ENCODE measurements at places on chromosomes 13 and 19.
A peak's percentile ranks its signal among the peaks of the same experiment; 100 is the strongest.

GRCh38 chr19:40811478-40812341 is 12.7 kb downstream of the EGLN2 start:
- peak; percentile 69 for DNase-seq

DNA sequence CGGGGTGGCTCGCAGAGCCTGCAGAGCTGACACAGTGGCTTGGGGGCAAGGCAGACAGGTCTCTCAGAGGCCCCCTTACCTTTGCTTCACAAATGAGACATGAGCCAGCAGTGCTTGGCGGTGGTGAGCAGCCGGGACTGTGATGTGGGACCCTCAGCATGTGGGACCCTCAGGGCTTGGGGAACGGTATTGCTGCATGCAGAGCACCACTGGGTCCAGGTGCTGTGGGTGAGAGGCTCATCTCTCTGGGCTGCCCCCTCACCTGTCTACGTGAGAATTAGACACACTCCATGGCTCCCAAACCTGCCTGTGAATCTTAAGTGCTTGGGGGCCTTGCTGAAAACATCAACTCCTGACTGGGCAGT is 106.6 kb downstream of the COL4A2 start:
- DNase-seq = no peak

DNA sequence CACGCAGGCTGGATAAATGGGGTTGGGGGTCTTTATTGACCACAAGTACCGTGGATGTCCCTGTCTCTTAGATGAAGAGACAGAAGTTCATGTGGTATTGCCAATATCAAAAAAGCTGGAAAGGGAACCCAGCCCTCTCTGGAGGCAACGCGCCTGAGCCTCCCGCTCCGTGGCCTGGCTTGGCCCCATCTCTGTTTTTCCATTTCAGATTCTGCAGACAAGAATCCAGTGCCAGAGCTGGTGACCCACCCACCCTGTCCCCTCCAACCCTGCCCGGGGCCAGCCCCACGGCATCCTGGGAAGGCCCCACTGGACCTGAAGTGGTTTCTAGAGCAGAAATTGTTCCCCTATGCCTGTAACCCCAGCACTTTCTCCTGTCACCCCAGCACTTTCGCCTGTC is 57.7 kb downstream of the PTPRS start:
- no peak for DNase-seq

DNA sequence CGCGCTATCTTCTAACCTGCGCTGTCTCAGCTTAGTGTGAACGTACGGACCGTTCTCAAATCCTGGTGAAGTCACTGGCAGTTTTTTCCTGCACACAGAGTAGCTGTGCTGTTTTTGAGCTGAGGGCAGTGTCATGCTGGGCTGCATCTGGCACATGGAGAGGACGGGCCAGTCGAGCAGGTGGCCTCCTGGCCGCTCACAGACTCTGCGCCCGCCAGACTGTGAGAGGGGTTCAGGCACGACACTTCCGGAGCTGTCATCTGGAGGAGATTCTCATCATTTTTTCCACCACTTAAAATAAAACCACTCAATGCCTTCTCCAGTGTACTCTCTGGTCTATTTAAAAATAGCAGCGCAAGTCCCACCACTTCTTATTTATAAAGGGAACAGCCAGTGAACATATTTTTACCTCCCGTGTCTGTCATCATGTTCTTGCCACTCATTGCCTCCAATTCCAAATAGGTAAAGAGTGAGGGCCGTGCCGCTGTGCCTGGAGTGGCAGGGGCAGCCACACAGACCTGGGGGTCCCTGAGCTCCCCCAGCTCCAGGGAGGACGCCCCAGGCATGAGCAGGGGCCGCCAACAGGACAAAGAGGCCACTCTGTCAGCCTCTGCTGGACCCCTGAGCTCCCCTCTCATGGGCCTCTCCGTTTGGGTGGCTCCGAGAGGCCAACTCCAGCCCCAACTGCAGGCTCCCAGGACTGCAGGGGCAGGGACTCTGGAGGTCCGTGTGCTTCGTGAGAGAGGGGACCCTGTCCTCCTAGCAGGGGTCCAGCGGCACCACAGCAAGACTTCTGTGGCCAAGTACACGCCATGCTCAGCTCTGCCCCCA is 36.9 kb upstream of the GRTP1 start:
- no peak for DNase-seq

DNA sequence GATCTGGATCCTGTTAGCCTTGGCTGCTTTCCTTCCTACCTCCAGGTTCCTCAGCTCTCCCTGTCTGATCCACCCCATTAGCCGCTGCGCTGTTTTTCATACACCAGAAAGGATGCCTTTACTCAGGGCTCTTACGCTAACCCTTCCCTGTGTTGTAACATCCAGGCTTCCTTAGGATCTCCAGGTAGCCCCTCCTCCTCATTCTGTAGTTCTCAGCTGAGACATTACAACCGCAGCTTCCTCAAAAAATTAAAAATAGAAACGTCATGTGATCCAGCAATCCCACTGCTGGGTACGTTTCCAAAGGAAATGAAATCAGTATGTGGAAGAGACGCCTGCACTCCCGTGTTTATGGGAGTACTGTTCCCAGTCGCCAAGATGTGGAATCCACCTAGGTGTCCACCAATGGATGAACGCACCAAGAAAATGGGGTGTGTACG is 18.4 kb upstream of the MYADM start:
- DNase-seq = no peak

DNA sequence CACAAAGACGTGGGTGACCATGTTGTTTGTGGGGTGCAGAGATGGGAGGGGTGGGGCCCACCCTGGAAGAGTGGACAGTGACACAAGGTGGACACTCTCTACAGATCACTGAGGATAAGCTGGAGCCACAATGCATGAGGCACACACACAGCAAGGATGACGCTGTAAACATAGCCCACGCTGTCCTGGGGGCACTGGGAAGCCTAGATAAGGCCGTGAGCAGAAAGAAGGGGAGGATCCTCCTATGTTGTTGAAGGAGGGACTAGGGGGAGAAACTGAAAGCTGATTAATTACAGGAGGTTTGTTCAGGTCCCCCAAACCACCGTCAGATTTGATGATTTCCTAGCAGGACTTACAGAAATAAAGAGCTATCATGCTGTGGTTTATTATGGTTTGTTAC is 5.6 kb downstream of the KLK2 start:
- DNase-seq = no peak

GRCh38 chr19:10566408-10566657 is 523 bp upstream of the KRI1 start:
- DNase-seq = no peak

- no peak for DNase-seq
Measured at GRCh38 chr19:41787055-41787454, 9.3 kb upstream of the CEACAM3 start.

DNA sequence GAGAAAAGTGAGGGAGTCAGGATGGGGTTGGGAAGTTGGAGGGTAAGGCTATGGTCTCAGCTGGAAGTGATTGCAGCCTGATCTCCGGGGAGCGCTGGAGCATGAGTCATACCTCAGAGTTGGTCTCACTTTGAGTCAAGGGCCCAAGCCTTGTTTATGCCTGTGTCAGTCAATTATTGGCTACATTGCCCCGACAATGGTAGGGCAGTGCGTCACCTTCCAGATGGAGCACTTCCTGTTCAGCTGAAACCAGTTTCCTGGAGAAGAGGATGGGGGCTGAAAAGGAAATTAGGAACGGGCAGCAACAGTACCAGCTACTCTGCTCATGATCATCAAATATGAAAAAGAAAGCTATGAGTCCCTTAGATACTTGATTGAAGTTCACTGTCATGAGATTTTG is 60.4 kb downstream of the ADGRE1 start:
- DNase-seq = no peak

GRCh38 chr13:24110011-24110410 is 50.5 kb upstream of the SPATA13 start:
- DNase-seq = no peak

DNA sequence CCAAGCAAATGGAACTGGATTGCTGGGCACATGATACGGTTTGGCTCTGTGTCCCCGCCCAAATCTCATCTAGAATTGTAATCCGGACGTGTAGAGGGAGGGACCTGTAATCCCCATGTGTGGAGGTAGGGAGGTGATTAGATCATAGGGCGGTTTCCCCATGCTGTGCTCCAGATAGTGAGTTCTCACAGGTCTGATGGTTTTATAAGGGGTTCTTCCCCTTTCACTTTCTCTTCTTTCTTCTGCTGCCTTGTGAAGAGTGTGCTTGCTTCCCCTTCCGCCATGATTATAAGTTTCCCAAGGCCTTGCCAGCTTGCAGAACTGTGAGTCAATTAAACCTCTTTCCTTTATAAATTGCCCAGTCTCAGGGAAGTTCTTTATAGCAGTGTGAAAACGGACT is 32.6 kb upstream of the MTIF3 start:
- peak; percentile 90 for DNase-seq

DNA sequence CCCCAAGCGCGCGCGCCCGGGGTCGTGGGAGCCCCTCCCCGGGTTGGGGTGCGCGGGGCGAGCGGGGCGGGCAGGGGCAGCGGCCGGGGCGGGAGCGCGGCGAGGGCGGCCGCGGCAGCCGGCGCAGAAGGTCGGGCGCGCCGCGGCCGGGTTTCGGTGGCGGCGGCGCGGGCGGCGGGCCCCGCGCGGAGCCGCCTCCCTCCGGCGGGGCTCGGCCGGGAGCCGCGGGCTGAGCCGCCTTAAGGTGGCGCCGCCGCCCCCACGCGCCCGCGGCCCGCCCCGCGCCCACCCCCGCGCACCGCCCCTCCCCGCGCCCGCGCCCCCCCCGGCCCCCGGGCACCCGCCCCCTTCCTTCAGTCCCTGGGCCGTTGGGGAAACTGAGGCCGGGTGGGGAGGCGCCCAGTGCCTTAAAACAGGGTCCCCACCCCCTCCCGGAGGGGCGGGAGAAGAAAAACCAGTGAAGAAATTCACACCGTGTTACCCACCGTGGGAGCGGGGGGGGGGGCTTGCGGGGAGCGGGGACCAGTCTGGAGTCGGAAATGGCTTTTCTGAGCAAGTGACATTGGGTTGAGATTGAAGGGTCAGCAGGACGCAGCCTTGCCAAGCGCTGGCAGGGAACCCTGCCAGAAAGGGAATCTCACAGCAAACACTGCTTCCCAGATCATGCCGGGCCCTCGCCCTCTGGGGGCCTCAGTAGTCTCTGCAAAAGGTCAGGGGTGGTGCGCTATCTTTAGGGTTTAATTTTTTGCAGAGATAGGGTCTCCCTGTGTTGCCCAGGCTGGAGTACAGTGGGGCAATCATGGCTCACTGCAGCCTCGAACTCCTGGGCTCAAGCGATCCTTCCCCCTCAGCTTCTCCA is at the start of gene TLE2:
Gene TLE2, minus strand, starts transcription at position 216 of the 859 bp plus-strand sequence. CDS start 376 bp downstream, outside the sequence.
- no peak for DNase-seq

GRCh38 chr19:58097781-58098681 is at the start of gene ZSCAN18:
TSS of gene ZSCAN18 (minus strand) at chr19:58098231. CDS start at chr19:58090267, 7,964 bp downstream.
- DNase-seq = peak; percentile 100

- DNase-seq = no peak
Measured at GRCh38 chr19:1255186-1256161, 7.1 kb downstream of the MIDN start.

GRCh38 chr13:30021611-30022010 is 171.2 kb upstream of the UBL3 start:
- DNase-seq = no peak

DNA sequence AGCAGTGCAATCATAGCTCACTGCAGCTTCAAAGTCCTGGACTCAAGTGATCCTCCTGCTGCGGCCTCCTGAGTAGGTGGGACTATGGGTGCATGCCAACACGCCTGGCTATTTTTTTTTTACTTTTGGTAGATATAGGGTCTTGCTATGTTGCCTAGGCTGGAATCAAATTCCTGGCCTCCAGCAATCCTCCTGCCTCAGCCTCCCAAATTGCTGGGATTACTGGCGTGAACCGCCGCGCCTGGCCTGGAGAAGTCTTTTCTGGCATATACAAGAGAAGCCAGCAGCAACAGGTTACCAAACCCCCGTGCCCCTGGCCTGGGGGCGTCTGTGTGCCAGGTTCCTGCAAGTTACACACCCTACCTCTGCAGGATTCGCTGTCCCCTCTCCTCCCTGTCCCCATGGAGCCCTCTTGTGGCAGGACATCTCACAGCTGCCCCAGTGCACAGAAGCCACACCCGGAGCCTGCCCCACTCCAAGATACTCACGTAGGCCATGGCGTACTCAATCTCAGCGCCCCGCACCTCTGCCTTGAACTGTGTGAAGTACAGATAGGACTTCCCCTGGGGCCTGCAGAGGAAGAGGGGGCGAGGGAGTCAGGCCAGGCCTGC is 9.9 kb downstream of the MYDGF start:
- no peak for DNase-seq

DNA sequence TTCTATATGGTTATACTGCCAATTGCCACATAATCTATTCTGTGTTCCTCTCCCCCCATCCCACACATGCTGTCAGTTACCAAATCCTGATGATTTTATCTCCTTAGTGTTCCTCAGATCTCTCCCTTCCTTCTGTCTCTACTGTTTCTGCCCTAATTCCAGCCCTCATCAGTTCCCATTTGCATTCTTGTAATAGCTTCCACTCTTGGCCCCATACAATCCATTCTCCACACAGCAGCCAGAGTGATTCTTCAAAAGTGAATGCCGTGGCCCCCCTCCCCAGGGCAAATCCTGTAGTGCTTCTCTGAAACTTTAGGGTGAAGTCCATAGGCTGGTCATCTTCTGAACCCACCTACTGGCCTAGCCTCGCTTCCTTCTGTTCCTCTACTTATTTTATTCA is 114.4 kb downstream of the ZAR1L start:
- no peak for DNase-seq

DNA sequence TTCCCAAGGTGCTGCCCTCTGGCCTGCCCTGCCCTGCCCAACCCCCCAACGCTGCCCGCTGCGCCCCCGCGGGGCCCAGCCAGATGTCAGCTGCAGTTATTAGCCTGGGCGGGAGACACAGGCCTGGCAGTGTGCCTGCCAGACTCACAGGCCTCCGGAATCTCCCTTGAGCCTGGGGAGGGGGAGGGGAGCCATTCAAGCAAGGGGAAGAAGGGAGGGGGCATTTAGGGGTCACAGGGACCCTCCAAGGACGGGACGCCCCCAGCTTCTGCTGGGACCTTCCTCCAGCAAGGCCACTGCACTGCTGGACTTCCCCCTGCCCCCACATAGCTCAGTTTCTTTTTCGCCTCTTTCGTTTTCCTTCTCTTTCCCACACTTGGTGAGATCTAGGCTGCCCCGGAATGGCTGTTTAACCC is 2.6 kb upstream of the JUNB start:
- peak; percentile 90 for DNase-seq

GRCh38 chr19:33674626-33675367 is 53.0 kb downstream of the CHST8 start:
- no peak for DNase-seq
